ENCODE measurements at places on chromosomes 6 and 20.

DNA sequence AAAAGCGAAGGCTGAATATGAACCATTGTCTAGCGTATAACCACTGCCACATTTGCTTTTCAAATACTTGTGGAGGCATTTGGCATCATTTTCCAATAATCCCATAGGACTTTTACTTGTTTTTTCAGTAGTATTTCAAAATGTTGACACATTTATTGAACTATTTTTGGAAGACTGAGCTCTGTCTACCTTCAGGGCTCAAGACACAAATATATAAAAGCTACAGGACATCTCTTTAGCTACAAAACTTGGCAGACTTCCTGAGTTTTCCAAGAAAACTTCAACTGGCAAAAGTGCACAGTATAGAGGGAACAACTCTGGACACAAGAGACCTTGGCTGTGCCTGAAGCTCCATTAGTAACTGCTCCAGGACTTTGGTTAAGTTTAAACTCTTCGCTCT is 13.4 kb downstream of the EPB41L2 start:
- DNase-seq, result no peak

- DNase-seq, result no peak
Measured at GRCh38 chr6:145929037-145929633, 35.0 kb downstream of the SHPRH start.

GRCh38 chr20:25341716-25342680 is 48.6 kb downstream of the ABHD12 start:
- DNase-seq, result no peak

- no peak for DNase-seq
Measured at GRCh38 chr6:22157233-22157632, 139.6 kb downstream of the PRL start.

DNA sequence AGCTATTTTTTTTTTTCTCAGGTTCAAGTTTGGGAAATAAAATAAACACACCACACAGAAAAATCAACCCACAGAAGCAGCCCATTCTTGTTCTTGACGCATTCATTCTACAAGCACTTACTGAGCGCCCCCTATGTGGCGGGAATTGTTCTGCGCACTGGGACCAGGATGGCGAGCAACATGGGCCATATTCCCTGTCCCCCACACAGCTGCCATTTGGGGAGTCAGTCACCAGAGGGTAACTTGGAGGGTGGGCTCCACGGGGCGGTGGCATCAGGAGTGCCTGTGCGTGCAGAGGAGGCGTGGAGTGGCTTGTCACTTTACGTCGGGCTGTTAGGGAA is 185.0 kb upstream of the PDE10A start:
- DNase-seq, result no peak

- no peak for DNase-seq
Measured at GRCh38 chr6:143679041-143679440, 1.3 kb downstream of the PHACTR2 start.

DNA sequence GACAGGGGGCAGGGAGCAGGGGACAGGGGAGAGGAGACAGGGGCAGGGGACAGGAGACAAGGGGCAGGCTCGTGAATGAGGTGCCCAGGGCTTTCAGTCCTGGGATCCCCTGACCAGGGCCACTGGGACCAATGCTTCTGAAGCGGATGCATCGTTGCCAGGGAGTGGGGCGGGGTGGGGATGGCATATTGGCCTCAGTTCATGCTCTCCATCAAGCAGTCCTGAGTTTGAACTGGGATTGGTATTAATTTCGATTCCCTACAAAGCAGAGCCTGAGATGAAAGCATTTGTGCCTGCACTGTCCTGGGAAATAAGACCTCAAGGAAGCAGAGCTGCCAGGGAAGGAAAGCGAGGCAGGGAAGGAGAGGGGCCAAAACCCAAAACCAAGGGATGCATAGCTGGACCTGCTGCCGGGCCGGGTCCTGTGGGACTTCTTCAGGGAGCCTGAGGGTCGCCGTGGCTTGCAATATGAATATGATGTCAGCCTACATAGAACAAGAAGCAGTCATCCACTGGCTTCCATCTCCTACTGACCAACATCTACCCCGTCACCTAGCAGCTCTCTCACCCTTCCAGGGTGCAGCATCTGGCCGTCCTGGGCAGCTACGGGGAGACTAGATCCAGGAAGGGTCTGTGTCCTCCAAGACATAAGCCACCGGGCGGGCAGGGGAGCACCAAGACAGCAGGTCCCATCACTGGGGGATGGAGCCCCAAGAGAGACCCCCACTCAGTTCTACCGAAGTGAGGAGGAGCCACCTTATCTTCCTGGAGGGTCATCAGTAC is 233.3 kb downstream of the SYNDIG1 start:
- no peak for DNase-seq

- DNase-seq, result no peak
Measured at GRCh38 chr20:42763015-42763414, 426.7 kb downstream of the PTPRT start.

- no peak for DNase-seq
Measured at GRCh38 chr20:49724408-49725223, 10.9 kb upstream of the B4GALT5 start.

DNA sequence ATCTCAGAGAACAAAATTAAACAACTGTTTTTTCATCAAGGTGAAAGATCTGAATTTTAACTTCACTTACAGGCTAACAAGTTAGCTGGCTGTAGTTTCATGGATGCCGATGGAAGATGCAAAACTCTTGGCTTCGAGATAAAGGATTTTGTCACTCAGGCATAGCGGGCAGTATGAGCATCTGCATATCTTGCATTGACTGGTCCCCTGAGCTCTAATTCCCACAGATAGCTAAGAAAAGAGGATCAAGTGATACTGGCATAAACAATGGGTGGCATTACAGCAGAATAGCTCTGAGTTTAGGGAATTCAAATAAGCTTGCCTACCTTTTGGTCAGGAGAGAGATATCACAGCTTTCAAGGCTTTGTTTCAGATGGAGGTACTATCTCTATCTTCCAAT is 1.8 kb upstream of the CLVS2 start:
- DNase-seq, result no peak

DNA sequence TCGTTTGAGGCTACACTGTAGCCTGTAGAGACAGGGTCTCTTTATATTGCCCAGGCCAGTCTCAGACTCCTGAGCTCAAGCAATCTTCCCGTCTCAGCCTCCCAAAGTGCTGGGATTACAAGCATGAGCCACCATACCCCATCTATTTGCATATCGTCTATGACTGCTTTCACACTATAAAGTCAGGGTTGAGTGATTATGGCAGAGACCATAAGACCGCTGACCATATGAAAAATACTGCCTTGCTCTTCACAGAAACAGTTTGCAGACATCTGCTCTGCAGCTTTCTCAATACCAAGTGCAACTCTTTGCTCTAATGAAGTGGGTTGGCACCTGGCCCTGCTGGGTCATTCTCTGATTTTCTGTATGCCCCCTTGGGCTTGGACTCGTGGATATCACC is 79.5 kb upstream of the PAK5 start:
- no peak for DNase-seq

DNA sequence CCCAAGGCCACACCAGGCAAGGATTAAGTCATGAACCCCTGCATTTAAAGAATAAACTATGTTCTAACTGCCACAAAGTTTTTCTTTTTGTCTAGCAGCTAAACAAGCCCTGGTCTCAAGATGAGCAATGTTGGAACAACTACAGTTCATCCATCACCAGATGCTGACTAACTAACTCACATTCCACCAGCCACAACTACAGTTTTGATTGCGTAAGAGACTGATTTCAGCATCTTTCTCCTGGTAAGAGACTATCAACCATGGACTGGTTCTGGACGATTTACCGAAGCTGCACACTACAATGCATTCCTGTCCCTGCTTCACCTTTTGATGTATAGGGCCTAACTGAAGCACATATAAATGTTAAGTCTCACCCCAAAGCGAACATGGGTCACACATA is 43.0 kb downstream of the F13A1 start:
- no peak for DNase-seq

GRCh38 chr6:44397424-44398164 is 10.1 kb downstream of the CDC5L start:
- DNase-seq, result no peak

- no peak for DNase-seq
Measured at GRCh38 chr6:144062786-144063185, 32.6 kb downstream of the SF3B5 start.

GRCh38 chr6:127317388-127318128 is 25.9 kb downstream of the ECHDC1 start:
- DNase-seq, result no peak

GRCh38 chr6:19327661-19328060 is 509.5 kb upstream of the ID4 start:
- no peak for DNase-seq

DNA sequence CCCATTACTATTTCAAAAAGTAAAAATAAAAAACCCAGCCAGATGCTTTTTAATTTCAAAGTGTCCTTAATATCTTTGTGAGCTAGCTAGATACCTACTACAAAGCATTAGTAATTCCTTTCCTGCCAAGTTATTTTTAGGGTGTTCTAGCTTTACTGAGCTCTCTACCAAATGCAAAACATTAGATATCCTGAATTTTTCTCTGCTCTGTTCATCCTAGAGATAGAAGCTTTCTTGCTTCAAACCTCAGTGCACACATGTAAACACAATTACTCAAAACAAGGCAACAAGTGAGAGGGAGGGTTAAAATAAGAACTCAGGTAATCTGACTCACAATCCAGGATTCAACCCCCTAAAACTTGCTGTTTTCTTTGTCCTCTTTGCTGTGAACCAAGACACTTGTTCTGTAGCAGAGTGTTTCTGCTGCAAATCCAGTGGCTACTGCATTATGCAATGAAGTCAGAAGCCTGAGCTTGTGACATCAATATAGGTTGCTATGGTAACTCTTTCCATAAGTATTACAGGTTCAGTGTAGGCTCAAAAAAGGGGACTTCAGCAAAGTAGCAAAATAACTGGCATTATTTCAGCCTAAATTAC is 72.6 kb upstream of the STXBP5 start:
- DNase-seq, result no peak

GRCh38 chr6:71879016-71879415 is 7.3 kb upstream of the RIMS1 start:
- no peak for DNase-seq

DNA sequence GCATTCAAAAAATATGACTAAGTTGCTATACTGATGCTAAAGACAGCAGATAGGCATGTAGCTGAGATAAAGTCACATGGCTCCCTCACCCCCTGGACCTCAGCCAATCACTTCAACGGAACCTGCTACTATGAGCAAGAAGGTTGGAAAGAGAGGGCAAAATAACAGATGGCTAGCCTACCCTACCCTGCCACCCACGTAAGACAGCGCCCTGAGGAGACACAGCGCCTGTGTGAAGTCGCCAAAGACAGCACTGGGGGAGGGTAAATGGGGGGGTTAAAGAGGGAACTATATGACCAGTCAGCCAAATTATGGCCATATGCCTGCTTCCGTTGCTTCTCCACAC is 163.2 kb downstream of the RALGAPA2 start:
- DNase-seq, result no peak

GRCh38 chr6:7578931-7579330 is 11.1 kb upstream of the SNRNP48 start:
- DNase-seq, result no peak

DNA sequence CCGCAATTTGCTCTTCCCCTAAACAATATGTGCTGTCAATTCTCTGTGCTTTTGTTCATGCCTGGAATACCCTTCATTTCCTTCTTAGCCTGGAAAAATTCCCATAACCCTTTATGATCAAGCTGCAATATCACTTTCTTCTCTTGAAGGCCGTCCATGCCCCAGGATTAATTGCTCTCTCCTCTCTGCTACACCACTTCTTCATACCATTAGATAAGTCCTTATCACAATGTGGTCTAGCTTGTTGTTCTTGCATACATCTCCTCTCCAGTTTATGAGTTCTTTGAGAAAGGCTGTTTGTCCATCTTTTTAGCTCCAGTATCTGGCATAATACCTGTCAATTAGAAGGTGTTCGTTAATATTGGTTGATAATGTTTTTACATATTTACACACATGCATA is 111.2 kb upstream of the SAMD5 start:
- DNase-seq, result no peak

GRCh38 chr6:80903711-80904110 is 797.2 kb downstream of the BCKDHB start:
- DNase-seq, result no peak

DNA sequence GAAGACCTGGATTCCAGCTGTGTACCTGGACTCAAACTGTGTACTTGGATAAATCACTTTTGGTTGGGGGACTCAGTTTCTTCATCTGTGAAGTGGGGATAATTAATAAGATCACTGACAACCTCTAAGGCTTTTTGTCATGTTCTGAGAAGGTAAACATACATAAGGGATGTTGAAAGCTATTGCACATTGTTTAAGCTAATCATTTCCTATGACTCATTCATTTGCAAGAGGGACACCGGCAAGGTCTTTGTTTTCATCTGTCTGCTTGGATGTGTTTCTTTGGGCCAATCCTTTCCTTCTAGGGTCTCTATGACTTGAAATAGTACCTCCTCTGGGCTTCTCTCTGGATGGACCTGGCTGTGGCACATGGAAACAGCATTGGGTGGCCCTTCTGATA is 6.8 kb downstream of the PROKR2 start:
- DNase-seq, result no peak

DNA sequence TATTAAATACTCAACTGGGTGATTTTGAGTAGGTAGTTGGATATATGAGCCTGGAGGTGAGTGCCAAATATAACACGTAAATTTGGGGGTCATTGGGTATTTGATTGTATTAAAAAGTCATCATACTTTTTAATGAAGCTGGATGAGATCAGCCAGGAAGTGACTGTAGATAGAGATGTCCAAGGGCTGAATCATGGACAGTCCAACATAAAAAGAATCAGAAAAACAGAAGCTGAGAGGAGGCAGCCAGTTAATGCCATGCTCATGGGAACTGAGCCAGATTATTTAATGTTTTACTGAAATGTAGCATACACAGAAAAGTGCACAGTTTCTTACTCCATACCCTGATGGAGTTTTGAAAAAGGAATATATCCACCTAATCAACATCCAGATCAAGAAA is 435.5 kb upstream of the PLCB4 start:
- DNase-seq, result no peak

DNA sequence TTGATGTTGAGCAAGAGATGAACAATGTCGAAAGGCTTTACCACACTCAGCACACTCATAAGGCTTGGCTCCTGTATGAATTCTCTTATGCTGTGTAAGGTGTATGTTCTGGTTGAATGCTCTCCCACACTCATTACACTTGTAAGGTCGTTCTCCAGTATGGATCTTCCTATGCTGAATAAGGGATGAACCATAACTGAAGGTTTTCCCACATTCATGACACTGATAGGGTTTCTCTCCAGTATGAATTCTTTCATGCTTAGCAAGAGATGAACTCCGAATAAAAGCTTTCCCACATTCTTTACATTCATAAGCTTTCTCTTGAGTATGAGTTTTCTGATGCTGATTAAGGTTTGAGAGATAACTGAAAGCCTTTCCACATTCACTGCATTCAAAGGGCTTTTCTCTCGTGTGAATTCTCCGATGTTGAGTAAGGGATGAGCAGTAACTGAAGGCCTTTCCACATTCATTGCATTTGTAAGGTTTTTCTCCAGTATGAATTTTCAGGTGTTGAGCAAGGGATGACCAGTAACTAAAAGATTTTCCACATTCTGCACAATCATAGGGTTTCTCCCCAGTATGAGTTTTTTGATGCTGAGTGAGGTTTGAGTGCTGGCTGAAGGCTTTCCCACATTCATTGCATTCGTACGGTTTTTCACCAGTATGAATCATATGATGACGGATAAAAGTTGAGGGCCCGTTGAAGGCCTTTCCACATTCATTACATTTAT is 21.1 kb downstream of the ZNF184 start:
- DNase-seq, result no peak

- no peak for DNase-seq
Measured at GRCh38 chr6:160300076-160300695, 41.6 kb upstream of the SLC22A2 start.

- no peak for DNase-seq
Measured at GRCh38 chr20:23776067-23776771, 25.5 kb upstream of the CST1 start.
